ENCODE measurements at places on chromosomes 3 and 15.

- DNase-seq = no peak
Observed at GRCh38 chr3:27380433-27381357, 11.5 kb upstream of the NEK10 start.

- peak; percentile 83 for DNase-seq
Observed at GRCh38 chr15:98311566-98312188, 336.7 kb upstream of the IGF1R start.

DNA sequence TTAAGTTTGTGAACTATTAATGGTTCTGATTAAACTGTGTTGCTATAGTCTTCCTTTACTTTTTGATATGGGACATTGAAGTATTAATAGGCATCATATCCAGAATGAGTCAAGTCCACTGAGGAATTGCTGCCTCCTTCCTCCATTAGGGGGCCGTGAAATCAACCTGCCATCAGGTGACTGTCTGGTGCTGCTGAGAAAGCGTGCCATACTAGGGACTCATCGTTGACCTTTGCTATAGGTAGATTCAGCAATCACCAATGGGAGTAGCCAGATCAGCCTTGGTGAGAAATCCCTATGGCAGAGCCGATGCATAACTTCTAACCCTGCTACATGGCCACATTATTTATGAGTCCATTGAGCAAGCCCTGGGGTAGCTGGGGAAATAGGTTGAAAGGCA is 30.1 kb upstream of the SLC28A2 start:
- no peak for DNase-seq

DNA sequence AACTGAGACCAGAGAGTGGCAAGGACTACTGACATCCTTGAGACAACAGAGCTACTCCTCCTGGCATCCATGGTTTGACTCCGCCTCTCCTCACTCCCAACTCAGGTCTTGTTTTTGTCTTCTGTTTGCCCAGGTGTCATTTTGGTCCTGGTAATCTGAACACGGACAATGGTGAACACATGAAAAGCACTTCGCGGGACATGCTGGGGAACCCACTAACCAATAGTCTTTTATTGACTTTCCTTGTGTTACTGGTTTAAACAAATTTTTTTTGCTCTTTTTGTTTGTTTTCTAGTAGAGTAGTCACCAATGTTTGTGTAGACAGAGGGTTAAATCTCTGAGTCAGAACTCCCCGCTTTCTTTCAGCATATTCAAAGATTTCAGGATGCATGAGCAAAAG is 38.4 kb downstream of the LARP6 start:
- DNase-seq = no peak

DNA sequence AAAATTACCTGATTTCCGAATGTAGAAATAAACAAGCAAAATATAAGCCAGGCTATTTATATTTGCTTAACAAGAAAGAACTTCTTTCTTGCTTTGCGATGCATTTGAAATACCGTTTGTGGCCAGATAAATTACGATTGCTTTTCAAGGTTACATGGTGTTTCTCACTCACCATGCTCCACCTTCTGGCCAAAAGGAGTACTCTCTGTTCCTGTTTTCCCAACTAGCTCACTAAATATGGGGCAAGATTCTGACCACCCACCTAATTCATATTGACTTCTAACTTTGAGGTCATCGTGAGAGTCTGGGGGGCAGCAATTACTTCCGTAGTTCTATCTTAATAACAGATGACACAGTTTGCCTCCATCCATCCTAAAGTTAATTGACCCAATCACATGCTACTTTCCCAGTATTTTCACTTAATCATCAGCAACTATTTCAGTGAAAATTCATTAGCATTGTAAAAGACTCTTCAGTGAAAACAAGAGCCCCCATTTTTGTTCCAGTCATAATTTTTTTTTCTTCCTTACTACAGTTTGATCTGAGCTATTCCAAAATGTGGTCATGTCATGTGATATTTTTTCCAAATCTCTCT is 25.9 kb downstream of the ACP3 start:
- peak; percentile 75 for DNase-seq

DNA sequence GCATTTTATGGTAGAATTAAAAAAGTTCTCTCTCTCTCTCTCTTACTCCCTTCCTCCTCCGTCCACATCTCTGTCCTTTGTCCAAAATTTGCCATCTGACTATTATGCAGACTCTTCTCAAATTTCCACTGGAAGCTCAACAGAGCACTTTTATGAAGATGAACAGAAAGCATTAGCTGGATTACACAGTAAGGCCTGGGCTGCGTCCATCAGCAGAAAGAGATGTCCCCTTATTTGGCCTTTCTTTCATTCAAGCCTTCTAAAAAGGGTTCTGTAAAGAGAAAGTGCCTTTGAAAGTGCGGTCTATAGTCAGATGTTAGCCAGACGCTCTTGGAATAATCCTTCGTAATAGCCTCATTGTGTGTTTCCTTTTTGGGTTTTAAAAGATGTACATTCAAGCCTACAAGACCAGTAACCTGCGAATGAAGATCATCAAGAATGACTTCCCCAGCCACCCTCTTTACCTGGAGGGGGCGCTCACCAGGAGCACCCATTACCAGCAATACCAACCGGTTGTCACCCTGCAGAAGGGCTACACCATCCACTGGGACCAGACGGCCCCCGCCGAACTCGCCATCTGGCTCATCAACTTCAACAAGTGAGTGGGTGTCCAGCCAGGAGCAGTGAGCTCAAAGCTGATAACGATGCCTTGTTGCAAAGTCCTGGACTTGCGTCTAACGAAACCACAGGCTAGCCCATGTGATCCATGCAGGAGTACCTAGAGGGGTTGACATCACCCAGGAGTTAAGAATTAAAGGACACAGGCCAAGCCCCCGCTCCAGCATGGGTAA is 53.1 kb downstream of the MESD start:
- DNase-seq = no peak

GRCh38 chr3:194261581-194262063 is 89.5 kb downstream of the CPN2 start:
- no peak for DNase-seq

DNA sequence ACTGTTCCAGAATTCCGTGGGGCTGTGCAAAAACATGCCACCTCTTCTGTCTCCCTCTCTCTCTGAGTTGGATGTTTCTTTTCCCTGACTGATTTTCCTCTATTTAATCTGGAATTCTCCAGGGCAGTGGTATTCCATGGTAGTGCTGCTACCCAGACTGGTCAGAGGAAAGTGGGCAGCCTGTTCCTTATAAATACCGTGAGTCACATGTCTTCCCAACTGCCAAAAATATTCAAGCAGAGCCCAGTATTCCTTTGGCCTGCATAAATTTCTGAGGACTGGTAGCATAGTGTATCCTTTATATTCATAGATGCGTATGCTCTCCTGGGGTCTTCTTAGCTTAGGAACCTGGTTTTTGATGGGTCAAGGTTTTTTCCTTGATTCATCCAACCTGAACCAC is 40.9 kb downstream of the CEMIP start:
- DNase-seq = no peak

DNA sequence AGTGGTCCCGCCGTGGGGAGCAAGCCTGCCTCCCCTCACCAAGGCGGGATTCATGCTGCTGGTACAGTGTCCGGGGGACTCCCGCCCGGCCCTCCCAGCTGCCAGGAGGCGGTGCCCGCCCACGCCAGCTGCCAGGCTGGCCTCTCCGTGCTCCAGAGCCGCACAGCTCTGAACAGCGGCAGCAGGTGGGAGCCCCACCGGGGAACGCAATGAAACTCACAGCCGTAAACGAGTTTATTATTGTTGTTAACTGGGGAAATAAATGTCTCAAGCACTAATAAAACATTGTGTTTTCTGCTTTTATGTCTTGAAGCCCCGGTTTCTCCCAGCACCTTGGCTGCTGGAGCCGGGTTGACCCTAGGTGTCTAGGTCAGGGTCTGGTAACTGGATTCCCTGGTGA is 317.7 kb upstream of the TLE3 start:
- DNase-seq = no peak

GRCh38 chr3:126538966-126539365 is 15.0 kb downstream of the CHST13 start:
- no peak for DNase-seq

GRCh38 chr3:137121704-137122314 is 164.0 kb downstream of the IL20RB start:
- peak; percentile 52 for DNase-seq

DNA sequence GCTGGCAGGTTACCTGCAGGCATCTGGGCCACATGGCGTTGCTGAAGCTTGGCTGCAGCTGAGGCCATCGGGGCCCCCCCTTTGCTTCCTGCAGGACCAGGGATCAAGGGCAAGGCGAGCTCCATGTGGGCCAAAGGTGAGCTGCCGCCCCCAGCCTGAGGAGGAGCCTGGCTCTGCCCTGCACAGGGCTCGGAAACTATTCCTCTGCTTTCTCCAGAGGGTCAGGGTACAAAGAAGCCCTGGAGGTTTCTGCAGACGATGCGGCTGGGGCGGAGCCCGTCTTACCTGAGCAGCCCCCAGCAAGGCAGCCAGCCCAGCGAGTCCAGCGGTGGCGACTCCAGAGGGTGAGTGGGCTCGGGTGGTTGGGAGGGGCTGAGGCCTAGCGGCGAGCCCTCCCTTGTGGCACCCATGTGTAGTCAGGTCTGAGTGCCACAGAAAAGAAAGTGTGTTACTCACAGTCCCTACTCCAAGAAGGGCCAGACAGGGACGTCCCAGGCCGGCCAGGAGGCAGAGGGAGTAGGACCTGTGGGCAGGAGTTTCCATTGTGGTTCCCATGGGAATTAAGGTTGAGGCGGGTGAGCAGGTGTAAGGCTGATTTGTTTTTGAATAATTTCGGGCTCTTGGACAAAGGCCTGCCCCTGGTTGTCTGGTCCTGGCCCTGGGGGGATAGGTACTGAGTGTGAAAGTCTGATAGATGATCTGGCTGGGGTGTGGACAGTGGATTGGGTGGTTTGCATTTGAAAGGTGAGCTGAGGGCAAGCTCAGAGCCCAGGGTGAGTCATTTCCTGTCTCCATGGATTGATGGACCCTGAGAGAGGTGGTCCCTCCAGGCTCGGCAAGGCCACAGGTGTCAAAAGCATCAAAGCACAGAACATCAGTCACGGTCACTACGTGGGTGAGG is 25.4 kb downstream of the CFAP100 start:
- no peak for DNase-seq

- peak; percentile 14 for DNase-seq
Observed at GRCh38 chr15:97968380-97968779, 7.9 kb downstream of the ARRDC4 start.

DNA sequence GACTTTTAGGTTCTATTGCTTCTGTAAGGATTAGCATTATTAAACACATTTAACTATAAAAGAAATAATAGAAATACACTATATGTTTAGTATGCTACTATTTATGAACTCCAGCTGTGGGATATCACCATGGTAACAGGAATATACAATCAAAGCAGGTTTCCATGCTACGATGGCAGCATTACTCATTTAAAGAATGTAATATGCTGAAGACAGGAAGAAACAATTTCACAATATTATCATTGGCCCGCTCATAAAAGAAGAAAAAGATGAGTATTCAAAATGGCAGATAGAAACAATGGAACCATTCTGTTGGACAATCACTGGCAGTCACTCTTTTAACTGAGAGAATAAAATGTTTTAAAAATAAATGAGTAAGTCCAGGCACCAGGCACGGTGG is 153.4 kb downstream of the CBLB start:
- peak; percentile 39 for DNase-seq

GRCh38 chr3:158709666-158710083 is 22.6 kb downstream of the RARRES1 start:
- peak; percentile 41 for DNase-seq

- no peak for DNase-seq
Observed at GRCh38 chr15:78702609-78703333, 61.8 kb upstream of the CHRNB4 start.

GRCh38 chr3:171266740-171267073 is 193.5 kb downstream of the TNIK start:
- no peak for DNase-seq

All from A673 (cell line).